GM12891 (cell line): ENCODE measurements at places on chromosomes 16 and 17.

DNA sequence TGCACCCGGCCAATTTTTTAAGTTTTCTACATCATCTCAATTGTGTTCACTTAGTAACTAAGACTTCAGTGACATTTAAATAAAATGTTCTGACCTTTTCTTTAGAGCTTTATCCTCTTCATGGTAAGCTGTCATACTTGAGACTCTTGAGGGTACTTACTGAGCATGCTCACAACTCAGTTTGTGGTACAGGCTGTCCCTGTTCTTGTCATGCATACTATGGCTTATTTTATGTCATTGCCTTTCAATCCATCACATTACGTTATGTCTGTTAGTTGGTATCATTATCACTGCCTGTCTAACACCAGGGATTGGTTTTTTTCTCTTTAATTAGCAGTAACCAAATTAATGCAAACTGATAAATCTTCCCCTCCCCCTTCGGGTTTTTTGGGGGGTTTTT lies 41.9 kb upstream of the RHBDL3 start:
- DNase-seq, result no peak

GRCh38 chr17:27284811-27285415 lies 9.0 kb upstream of the WSB1 start:
- no peak for DNase-seq

GRCh38 chr17:49850772-49851386 lies 3.0 kb upstream of the TAC4 start:
- DNase-seq, result no peak

DNA sequence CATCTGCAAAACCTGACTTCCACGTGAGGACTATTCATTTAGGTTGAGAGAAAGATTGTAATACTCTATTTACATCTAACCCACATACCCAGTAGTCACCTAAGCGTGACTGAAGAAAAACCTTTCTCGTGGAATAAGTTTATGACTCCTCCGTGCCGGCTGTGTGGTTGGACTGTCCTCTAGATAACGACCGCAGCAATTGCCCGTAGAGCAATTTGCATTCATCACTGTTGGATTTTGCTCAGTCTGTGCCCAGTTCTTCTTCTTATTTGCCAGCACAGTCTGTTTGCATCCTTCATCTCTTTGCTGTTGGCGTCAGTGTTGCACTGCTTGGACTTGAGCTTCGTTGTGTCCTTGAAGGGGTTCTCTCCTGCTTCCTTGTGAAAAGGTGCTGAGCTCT lies 131.3 kb downstream of the CYB561 start:
- DNase-seq, result no peak

- peak; percentile 81 for DNase-seq
Measured at GRCh38 chr17:42773290-42774035, at the start of gene VPS25. VPS25 (plus strand) TSS chr17:42773449; CDS start chr17:42773476, 27 bp downstream.

DNA sequence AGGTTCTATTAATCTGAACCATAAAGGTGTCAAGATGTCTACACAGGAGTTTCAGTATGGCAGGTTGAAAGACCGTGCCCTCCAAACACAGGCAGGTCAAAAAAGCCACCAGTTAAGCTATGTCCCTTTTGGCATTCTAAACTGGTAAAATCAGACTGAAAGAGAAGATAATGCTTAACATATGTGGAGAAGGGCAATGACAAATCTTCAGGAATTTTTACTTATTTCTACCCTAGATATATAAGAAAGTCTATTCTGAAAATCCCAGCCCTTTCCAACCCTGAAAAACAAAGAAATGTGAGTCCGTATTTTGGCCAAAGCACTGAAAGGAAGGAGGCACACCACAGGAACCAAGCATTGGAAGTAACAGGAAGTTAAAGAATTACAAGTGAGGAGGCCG lies 16.5 kb downstream of the AP1G1 start:
- no peak for DNase-seq
